ENCODE measurements at places on chromosomes 5 and 9. TPM values are rescaled to one million over a fixed set of nuclear protein-coding genes. Genes with fewer than 3 reads are reported as not detected.

GRCh38 chr5:134095887-134096589 is 18.4 kb upstream of the TCF7 start:
- DNase-seq: no peak

DNA sequence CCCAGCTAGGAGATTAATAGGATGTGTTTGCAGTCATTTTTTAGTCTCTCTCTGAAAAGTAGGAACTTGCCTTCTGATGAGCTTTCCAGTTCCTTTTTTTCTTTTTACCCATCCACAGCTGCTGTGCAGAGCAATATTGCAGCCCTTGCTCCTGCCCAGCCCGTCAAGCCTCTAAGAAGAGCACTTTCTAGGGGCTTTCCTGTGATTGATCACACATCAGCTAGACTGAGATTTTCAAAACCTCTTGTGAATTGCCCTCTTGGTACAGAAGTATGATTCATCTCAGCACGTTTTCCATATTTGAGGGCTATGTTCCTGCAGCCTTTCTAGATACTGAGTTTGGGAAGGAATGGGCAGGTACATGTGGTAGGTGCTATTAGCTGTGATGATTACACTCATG is 93.9 kb downstream of the GALNT10 start:
- no peak for DNase-seq

DNA sequence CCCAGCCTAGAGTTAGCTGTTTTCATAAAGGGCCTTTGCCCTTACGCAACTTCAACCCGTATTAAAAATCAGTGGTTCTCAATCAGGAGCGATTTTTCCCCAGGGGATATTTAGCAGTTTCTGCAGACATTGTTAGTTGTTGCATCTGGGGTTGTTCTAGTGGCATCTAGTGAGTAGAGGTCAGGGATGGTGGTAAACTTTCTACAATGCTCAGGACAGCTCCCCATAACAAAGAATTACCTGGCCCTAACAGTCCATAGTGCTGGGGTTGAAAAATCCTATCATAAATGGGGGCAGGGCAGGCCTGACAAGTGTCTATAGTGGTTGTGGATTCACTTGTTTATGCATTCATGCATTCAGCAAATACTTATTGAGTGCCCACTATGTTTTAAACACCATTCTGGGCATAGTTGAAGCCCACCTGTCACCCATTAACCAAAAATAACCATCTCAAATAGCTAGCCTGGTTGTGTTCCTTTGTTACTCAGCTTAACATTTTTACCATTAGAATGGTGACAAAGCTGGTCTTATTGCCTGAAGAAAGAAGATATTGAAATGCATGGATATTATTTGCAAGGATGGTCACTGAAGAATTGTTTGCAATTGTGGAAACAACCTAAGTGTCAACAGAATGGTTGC is 15.9 kb upstream of the FGF1 start:
- peak; percentile 41 for DNase-seq

DNA sequence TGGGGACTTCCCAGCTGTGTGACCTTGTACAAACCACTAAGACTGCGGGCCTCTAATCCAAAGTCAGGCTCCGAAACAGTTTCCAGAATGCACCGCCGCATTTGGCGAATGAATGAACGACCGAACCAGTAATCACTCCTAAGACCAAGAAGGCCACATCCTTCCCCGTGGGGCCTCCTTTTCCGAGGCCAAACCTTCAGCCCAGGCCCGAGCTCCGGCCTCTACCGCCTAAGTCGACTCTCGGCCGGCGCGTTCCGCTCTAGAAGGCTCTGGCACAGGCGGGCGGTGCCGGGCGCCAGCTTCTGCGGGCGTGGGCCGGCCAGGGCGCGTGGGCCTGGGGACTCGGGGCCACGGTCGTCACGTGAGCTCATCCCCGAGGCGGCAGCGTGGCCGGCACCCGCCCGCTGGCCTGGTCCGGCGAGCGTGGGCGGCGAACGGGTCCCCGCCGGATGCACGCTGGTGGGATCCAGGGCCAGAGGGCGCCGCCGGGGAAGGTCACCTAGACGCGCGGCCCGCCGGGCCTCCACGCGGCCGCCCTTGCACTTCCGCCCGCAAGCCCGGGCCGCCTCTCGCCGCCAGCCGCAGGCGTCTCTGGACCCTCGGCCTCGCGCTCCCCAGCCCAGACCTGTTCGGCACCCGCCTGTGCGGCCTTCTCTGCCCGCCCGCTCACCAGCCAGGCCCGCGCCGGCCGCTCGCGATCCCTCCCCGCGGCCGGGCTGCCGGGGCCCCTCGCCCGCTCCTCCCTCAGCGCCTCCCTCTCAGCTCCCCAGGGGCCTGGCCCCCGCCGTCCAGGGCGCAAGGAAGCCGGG is 754 bp downstream of the VDAC1 start:
- DNase-seq: peak; percentile 68

DNA sequence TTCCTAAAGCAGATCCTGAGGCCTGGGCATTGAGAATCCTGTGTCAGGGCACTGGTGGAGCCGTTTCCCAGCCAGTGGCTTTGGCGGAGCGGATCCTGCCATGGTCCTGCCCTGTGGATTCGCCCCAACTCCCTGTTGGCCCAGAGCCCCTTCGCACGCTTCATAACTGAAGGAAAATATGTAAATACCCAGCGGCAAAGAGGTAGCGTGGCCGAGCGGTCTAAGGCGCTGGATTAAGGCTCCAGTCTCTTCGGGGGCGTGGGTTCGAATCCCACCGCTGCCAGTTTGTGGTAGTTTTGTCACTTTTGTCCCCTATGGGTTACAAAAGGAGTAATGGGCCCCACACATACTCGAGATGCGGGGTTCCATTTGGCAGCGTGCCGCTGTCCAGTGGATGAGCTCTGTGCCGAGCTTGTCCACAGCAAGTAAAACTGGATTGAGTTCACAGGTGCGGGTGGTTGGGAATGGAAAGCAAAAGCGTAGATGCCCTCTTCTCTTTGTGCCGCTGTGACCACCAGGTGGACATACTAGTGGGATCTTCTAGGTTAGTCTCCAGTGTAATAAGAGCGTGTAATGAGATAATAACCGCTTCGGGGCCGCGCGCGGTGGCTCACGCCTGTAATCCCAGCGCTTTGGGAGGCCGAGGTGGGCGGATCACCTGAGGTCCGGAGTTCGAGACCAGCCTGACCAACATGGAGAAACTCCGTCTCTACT is 17.3 kb downstream of the TRIM7 start:
- peak; percentile 95 for DNase-seq

DNA sequence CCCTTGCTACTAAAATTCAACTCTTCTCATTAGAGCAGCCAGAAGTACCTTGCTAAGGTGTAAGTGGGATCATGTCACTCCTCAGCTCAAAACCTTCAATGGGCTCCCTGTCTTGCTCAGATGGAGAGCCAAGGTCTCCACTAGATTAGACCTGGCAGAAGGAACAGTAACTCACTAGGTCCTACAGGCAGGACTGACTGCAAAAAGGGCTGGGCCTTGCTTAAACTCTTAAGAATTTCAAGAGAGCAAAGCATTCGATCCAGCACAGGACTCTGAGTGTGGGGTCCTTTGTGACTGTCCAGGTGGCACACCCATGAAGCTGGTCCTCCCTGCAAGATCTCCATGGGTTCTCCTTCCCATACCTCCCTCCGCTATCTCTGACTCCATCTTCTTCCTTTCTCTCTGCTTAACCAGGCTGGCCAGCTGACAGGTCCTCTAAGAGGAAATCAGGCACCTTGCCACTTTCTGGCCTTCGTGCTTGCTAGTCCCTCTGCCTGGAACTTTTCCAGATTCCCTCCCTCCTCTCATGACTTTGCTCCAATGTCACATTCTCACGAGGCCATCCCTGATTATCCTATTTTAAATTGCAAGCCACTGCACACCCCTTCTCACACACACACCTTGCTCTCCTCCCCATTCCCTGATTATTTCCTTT is 70.2 kb downstream of the BASP1 start:
- no peak for DNase-seq

DNA sequence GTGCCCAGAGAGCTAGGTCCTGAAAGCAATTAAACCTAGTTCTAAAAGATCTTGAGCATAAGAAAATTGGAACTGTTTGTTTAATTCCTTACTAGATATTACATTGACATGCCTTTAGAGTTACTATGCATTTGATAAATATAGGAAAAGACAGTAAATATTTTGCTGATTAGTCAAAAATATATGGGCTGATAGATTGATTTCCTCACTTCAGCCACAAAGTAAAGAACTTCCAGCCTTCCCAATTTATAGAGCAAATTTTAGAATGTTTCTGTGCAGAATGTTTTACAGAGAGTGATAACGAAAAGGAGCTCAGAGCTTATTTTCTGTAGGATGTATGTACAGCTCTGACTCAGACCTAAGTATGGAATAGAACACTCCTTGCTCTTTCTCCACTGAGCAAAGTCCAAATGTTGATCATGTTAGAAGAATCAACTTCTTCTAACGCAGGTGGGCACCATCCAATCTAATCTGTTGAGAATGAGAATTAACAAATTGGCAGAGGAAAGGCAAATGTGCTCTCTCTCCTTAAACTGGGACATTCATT is 72.9 kb upstream of the PAM start:
- DNase-seq: no peak

GRCh38 chr5:159186319-159186718 is 23.0 kb downstream of the RNF145 start:
- no peak for DNase-seq

GRCh38 chr5:160009591-160009989 is 651 bp downstream of the TTC1 start:
- no peak for DNase-seq

- no peak for DNase-seq
These were observed 44.9 kb downstream of the PFDN1 start for GRCh38 chr5:140258016-140258415.

GRCh38 chr5:126100767-126101166 is 322.4 kb upstream of the GRAMD2B start:
- DNase-seq: peak; percentile 54

DNA sequence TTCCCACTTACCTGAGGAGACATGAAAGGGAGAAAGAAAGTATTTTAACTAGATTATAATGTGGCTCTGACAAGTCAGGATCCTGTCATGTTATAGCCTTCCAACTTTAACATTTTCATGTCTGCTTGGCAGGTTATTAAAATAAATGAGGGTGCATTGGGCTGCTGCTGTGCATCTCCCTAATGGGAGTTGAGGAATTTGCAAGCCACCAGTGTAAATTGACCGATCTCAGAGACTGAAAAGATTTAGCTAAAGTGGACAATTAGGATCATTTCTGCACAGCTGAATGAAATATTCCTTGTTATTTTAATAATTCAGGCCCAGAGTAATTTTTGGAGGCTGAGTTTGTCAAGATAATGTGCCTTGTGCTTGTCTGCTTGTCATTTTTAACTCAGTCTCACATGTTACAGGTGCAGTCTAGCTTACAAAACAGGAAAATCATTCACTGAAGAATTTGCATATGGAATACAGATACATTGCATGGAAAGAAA is 366.3 kb upstream of the ADAMTS16 start:
- no peak for DNase-seq

DNA sequence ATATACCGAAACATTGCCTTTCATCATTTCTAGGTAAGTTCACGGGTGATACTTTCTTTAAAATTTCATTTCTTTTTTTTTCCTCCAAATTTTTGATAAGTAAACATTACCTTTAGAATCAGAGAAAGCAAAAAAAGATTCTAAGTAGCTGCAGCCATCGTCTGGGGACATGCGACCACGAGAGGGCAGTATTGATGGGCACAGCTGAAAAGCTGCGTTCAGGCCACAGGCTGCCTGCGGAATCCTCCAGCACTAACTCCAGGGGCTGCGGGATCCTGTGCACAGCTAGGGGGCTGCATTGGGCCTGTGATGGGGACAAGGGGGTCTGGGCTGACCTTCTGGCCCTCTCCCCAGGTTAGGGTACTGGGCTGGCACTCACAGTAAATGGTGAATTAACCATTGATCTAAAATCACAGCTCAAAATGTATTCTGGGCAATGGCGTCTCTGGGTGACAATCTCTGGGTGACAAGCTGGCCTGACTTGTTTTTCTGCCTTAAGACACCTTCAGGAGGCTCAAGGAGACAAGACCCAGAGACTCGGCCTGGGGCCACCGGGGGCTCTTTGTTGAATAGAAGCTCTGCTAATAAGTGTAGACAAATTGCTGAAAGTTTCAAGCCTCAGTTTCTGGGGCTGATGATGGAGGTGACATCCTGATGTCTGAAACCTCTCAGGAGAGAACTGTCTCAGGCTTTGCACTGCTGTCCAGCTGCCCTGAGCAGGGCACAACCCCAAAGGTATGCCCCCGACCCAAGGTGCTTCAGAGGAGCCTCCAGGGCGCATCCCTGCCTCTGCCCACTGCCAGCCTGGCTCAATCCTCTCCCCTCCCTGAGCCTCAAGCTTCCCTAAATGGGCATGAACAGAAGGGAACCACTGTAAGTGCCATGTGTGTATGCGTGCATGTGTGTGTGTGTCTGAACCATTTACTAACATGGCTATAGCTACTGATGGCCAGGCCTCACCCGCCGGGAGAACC is 44.3 kb upstream of the SARDH start:
- peak; percentile 93 for DNase-seq

GRCh38 chr5:160463740-160464465 is 42.2 kb downstream of the PTTG1 start:
- no peak for DNase-seq

DNA sequence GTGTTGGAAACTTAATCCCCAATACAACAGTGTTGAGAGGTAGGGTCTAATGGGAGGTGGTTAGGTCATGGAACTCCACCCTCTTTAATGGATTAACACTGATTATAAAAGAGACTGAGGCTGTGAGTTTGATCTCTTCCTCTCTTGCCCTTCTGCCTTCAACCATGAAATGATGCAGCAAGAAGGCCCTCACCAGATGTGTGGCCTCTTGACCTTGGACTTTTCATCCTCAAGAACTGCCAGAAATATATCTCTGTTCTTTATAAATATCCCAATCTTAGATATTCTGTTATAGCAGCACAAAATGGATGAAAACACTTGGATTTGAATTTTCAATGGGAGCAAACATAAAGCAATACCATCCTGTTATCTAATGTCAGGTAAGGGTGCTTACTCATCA is 67.6 kb downstream of the NMUR2 start:
- DNase-seq: no peak

- DNase-seq: no peak
These were observed 23.1 kb upstream of the DMRTA1 start for GRCh38 chr9:22423566-22423965.

DNA sequence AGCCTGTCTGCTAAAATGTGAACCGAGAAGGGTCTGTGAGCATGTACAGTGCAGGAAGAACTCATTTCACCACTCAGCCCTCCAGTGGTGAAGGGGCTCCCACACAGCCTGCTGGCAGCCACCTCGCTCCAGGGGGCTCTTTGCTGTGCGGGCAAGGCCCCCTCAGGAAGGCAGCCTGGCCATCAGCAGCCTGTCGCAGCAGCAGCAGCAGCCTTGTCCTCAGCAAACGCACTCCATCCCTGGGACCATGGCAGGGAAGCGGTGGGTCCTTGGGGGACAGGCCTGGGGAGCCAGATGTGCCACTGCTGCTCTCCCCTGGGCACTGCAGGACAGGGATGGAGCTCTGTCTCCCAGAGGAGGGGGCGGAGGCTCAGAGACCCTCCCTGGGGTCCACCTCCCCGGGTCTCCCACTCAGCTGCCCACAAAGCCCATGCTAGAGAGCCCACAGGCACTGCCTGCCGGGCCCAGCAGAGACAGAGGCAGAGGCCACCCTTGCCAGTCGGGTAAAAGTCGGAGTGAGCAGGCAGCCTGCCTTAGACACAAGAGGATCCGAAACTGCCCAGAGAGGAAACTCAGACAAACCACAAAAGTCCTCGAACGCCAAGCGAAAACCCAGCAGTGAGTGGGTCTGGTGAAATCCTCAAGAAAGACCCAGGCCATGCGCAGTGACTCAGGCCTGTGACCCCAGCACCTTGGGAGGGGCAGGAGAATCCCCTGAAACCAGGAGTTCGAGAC is 8.0 kb downstream of the BRD3 start:
- peak; percentile 47 for DNase-seq

SLC6A3 gene
- 0.08 TPM for total RNA-seq

OR2V1 gene
- not detected for total RNA-seq

SPINK5 gene
- 9.3 TPM for total RNA-seq

OR1J2 gene
- total RNA-seq: not detected

CCL27 gene
- total RNA-seq: not detected

NUTM2G gene
- not detected for total RNA-seq

PCDHA2 gene
- total RNA-seq: 2.0 TPM

ACSL6 gene
- 0.73 TPM for total RNA-seq
